Esophagus mucosa (tissue), 1 donor: ENCODE measurements at places on chromosomes 7 and 10. TPM values are rescaled to one million over a fixed set of nuclear protein-coding genes. Genes with fewer than 3 reads are reported as not detected.
A peak's percentile ranks its signal among the peaks of the same experiment; 100 is the strongest.

TMEM184A gene
- 86.6 TPM for total RNA-seq

NFKB2 gene
- 10.3 TPM for total RNA-seq

HOXA3 gene
- total RNA-seq = 5.4 TPM

- ATAC-seq = no peak
Observed at GRCh38 chr7:1454542-1454941, 4.7 kb downstream of the MICALL2 start.

DNA sequence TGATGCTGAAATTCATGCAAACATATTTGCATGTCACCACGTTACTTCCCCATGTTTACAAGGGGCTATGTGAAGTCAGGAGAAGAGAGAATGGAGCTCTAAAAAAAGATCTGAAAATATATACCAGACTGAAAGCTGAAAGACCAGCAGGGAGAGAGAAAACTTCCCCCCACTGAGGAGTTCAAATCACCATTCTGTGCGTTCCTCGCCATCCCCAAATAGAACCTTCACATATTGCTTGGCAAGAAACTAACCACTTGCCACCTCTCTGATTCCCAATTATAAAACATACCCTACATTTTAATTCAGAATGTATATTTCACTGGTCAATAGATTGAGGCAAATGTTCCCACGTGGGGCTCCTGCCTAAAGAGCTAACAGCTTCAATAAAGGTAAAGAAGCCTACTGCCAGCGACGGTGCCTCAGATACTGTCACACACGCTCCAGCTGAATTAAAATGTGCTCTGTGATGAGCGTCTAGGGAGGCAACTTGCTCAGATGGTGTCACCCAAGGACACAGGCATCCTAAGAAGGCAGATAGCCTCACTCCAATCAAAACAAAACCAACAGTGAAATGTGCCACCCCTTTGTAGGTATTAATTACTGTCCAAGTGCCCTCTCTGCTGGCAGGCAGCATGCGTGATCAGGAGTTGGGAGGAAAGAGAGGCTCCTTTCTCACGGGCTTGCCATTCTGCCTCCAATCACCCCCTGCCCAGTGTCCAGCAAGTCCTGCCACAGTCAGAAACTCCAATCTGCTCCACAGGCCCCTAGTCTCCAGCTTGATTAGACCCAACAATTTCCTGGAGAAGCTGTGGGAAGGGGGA, 298.2 kb downstream of the GRID1 start:
- no peak for ATAC-seq

GRCh38 chr7:157461573-157462418, 125.0 kb downstream of the DNAJB6 start:
- no peak for ATAC-seq

DNA sequence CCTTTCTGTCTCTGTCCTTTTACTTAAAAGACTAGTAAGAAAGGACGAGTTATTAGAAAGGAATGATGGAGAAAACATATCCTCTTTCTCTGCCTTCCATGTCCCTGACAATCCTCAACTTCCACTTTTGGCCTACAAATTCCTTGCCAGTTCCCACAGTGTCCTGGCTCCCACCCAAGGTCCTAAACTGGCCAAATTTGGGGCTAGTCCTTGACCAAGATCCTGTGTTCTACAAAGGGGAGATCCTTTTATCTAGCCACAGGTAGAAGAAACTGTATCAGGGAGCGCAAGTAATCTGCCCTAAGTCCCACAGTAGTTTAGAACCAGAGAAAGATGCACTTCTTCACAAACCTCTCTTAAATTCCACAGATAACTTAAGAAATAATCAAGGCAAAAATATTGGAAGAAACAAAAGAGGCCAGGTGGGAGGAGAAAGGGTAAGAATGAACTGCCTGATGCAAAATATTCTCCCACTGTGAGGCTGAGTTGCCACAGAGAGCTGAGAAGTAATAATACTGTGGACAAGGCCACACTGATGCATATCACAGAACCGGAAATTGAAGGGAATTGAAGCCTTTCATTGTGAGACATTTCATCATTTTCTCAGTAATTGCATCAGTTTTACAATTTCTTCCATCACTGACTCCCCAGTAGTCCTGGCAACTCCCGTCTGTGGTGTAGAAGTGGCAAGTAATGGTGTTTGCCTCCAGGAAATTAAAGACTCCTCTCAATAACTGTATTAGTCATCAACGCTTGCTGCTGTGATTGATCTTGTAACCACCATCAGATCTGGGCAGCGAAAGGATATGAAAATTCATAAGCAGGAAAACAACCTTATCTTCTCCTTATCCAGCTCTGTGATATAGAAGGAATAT, 47.2 kb downstream of the DNAJC12 start:
- no peak for ATAC-seq

DNA sequence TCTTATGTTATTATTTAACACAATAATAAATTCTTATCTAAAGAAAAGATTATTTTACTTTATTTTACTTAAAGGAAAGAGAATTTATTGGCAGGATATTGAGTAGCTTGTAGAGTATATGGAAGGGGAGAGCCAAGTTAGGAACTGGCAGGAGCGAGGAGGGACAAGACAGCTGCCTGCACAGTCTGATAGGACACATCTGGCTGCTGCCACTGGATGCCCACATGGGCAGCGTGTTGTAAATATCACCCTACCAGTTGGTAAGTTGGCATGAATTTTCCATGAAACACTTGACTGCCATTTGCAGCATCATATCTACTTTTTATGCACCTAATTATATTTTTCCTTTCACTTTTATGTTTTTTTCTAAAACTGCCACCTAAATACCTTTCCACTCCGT, 19.6 kb downstream of the SRI start:
- no peak for ATAC-seq

DNA sequence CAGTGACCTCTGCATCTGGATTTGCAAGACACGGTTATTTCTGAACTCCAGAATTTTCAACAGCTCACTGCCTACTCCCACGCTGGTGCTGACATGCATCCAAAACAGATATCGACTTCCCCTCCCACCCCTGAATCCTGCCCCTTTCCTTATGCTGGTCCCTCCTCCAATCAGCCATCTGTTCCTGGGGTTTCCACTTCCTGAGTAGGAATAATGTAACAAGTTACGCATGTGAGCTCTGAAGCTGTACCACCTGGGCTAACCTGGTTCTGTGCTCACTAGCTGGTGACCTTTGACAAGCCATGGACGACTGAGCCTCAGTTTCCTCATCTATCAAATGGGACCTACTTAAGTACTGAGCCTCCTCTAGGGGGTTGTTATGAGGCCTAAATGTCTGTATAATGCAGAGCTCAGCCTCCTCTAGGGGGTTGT, 1.7 kb upstream of the NCAPG2 start:
- ATAC-seq = no peak

DNA sequence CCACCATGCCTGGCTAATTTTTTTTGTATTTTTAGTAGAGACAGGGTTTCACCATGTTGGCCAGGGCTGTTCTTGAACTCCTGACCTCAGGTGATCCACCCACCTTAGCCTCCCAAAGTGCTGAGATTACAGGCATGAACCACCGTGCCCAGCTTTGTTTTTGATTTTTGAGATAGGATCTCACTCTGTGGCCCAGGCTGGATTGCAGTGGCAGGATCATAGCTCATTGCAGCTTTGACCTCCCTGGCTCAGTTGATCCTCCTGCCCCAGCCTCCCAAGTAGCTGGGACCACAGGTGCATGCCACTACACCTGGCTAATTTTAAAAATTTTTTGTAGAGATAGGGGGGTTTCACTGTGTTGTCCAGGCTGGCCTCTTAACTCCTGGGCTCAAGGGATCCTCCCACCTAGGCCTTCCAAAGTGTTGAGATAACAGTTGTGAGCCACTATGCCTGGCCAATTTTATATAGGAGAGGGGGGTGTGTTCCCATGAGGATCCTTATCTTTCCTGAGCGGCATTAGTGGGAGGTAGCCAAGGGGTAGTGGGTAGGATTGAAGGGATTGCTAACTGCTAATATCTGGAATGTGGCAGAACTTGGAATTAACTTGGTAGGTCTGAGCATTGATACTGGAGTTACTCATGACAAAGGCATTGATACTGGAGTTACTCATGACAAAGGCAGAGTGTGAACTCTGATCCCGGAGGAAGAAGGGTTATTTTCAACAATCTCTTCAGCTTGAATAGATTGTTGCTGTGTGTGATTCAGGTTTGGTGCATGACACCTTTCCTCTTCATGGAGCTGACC, 1.0 kb upstream of the NOLC1 start:
- ATAC-seq = peak; percentile 12

DNA sequence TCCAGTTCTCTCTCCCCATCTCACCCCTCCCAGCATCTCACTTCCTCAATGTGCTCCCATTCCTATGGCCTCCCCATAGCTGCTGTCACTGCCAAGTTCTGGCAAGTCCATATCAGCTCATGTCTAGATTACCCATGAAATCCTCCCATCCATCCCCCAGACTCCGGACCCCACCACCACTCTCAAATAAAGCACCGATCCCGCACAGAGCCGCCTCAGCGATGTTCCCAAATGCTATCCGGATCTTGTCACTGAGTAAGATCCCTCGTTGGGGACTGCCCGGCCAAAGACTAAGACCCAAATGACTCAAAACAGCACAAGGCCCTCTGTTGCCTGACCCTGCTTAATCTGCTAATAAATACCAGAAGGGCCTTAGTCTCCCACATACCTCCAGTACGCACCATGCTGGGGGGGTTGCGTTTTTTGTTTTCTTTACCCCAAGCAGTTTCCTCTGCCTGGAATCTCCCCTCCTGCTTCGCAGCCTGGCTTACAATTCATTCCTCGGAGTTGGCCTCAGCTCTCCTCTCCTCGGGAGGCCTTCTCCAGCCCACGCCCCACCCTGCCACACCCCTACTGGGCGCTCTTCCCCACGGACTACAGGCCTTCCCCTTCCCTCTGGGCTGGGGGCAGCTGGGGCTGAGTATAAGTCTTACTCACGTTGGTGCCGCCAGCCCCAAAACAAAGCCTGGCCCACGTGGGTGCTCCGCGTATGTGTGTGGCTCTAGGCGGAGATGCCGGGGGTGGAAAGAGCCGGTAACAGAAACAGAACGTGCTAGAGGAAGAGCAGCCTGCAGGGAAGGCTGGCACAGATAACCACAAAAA, 1.8 kb upstream of the DUSP5 start:
- ATAC-seq = peak; percentile 43

- ATAC-seq = no peak
Observed at GRCh38 chr7:42714356-42714755, 197.5 kb downstream of the C7orf25 start.

GRCh38 chr10:62972103-62972502, 155.9 kb upstream of the EGR2 start:
- no peak for ATAC-seq

DNA sequence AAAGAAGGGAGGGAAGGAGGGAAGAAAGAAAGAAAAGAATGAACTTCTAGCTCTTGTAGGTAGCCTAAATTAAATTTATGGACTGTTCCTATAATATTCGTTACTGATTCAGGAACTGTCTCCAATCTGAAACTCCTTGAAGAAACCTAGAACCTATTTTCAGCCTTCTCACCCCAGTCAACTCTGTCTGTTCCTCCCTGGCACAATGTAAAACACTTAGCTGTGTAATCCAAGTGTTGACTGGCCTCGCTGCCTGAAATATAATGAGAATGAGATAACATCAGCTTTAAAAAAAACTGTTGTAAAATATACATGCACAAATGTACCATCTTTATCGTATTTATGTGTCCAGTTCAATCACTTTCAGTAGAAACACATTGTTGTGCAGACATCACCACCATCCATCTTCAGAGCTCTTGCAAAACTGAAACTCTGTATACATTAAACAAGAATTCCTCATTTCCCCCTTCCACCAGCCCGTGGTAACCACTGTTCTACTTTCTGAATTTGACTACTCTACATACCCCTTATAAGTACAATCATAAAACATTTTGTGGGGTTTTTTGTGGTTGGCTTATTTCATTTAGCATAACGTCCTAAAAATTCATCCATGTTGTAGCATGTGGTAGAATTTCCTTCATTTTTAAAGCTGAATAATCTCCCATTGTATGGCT, 6.3 kb upstream of the C7orf33 start:
- no peak for ATAC-seq

DNA sequence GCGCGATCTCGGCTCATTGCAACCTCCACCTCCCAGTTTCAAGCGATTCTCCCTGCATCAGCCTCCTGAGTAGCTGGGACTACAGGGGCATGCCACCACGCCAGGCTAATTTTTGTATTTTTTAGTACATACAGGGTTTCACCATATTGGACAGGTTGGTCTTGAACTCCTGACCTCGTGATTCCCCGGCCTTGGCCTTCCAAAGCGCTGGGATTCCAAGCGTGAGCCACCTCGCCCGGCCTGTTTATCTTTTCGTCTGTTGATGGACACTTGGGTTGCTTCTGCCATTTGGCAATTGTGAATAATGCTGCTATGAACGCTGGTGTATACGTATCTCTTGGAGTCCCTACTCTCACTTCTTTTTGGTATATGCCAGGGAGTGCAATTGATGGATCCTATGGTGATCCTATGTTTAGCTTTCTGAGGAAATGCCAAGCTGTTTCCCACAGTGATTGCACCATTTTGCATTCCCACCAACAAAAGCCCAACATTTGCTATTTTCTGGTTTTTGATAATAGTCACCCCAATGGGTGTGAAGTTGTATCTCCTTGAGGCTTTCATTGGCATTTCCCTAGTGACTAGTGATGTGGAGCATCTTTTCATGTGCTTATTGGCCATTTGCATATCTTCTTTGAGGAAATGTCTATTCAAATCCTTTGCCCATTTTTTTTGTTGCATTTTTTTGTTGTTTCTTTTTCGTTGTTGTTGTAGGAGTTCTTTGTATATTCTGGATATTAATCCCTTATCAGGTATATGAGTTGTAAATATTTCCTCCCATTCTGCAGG, 3.5 kb downstream of the ANTXRL start:
- ATAC-seq = no peak
